NB4 (cell line): ENCODE measurements at places on chromosomes 7 and 10.

GRCh38 chr7:150361402-150361801 lies 7.2 kb upstream of the REPIN1 start:
- DNase-seq = no peak

DNA sequence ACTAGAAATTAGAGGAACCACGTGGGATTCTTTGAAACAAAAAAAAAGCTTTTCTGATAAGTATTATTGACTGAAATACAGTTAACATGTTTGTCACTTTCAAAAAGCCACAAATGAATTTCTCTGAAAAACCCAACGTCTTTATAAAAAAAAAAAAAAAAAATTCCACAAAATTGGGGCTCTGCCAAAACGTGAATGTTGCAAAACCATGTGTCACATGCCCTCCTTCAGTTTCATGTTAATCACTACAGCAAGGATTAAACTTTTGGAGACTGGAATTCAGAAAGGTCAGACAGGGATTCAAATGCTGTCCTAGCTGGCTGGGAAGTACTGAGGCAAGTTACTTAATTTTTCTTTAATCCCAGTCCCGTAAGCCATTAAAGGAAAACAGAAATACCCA lies 278.0 kb upstream of the KLF14 start:
- peak; percentile 34 for DNase-seq

DNA sequence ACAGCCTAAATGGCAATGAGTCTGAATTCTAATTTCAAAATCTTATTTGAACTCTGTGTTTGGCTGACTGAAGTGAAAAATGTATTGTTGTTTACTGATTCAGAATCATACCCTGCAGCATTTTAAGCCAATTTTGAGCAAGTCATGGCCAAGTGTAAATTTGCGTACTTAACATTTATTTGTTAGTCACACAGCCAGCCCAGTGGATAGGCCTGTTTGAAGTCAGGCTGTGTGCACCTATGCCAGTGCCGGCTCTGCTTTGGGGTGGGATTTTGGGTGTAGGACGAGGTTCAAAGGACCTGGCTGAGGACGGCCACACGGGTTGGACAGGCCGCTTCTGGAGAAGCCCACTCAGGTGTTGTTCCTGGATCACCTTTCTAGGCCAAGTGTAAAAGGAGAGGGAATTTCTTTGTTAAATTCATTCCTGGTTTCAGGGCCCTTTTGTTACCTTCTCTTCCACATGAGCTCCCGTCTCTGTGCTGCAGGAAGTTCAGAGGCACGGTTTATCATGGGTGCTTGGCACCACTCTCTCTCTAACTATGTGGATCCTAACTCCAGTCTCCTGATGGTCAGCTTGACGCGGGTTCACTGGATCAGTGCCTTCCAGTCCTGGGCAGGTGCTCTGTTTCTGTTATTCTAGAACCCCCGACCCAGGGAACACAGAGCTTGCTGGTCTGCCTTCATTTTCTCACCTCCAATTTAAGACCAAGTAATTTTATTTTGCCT lies 84.7 kb downstream of the CCNY start:
- no peak for DNase-seq

GRCh38 chr7:37920305-37920848 lies at the start of gene EPDR1:
Gene EPDR1, plus strand, starts transcription at chr7:37920640. Its CDS starts 300 bp downstream, at chr7:37920940.
- peak; percentile 91 for DNase-seq

DNA sequence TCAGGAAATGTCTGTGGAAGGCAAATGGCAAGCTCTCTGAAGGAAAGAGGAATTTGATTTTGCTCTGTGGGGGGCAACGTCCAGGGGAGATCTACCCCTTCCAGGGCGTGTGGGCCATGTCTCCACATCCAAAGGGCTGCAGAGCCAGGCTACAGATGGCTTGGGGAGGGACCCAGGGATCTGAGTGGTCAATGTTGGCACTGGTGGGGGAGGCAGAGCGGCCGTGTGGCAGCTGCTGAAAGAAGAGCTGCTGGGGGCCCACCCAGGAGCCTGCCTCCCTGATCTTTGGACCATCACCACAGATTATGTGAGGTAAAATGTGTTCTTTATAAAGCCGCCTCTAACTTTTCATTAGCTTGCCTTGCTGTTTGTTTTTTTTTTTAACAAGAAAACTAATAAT lies 144.1 kb downstream of the HERPUD2 start:
- DNase-seq = no peak

DNA sequence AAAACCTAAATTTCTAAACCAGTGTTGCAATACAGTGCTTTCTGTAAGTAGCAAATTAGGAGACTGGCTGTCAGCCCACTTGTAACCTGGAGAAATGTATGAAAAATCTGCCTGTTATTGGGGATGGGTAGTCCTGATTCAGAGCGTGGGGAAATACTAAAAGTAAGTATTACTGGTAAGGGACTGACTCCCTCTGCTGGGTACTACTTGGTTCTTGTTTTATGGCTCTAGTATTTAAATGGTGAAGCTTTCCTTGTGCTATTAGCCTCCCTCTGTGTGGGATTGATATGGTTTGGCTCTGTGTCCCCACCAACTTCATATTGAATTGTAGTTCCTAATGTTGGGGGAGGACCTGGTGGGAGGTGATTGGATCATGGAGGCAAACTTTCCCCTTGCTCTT lies 886.1 kb downstream of the SORCS1 start:
- DNase-seq = no peak

DNA sequence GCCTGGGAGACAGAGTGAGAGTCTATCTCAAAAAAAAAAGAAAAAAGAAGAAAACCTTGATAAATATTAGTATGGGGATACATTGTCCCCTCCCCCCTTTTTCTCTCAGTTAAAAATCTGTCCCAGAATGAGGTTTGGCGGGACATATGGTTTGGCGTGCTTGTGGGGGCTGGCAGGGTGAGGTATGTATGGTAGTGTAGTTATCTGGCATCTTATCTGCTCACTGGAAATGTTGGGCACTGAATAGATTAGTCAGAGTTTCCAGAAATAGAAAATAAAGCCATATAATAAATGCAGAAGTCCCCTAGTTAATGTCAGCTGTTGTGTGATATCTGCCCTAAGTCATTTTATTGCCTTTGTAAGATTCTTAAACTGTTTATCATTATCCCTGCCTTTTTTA lies 397.5 kb upstream of the GALNT17 start:
- DNase-seq = no peak

DNA sequence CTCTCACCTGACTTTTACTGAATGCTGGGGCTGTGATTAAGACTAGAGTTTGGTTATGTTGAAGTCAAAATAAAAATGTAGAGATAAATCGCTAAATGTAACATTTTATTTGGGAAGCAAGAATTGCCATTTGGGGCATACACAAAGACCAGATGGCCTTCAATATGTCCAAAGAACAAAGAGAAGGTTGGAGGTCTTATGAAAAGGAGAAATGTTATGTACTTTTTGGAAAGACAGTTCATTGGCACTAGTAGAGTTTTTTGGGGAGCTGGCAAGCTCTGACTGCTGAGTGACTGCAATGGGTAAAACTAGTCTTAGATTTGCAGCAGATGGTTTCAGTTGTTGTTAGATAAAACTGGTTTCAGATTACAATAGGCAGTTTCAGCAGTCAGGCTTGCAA lies 35.6 kb upstream of the GALNT17 start:
- DNase-seq = no peak

GRCh38 chr7:68107261-68107660 lies 1110.6 kb downstream of the TYW1 start:
- no peak for DNase-seq

- DNase-seq = no peak
Observed at GRCh38 chr7:99752356-99752755, 17.4 kb upstream of the CYP3A7 start.
